ENCODE measurements at places on chromosomes 12 and 14.

DNA sequence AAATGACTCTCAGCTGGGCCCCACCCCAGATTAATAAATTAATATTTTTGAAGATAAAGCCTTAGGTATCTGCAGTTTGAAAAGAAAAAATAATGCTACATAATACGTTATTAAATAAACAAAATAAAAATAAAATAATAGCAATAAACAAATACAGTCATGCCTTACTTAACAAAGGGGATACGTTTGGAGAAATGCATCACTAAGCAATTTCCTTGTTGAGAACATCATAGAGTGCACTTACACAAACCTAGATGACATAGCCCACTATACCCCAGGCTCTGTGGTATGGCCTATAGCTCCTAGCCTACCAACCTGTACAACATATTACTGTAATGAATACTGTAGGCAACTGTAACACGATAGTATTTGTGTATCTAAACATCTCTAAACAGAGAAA, 7.1 kb upstream of the EGLN3 start:
- DNase-seq = no peak

- peak; percentile 37 for DNase-seq
Measured at GRCh38 chr14:72476657-72477499, 417.0 kb downstream of the DPF3 start.

- DNase-seq = peak; percentile 56
Measured at GRCh38 chr14:54776361-54777001, 126.1 kb downstream of the GCH1 start.

- no peak for DNase-seq
Measured at GRCh38 chr14:97106609-97107008, 309.4 kb downstream of the VRK1 start.

- no peak for DNase-seq
Measured at GRCh38 chr12:117038023-117038680, 61.1 kb downstream of the TESC start.

DNA sequence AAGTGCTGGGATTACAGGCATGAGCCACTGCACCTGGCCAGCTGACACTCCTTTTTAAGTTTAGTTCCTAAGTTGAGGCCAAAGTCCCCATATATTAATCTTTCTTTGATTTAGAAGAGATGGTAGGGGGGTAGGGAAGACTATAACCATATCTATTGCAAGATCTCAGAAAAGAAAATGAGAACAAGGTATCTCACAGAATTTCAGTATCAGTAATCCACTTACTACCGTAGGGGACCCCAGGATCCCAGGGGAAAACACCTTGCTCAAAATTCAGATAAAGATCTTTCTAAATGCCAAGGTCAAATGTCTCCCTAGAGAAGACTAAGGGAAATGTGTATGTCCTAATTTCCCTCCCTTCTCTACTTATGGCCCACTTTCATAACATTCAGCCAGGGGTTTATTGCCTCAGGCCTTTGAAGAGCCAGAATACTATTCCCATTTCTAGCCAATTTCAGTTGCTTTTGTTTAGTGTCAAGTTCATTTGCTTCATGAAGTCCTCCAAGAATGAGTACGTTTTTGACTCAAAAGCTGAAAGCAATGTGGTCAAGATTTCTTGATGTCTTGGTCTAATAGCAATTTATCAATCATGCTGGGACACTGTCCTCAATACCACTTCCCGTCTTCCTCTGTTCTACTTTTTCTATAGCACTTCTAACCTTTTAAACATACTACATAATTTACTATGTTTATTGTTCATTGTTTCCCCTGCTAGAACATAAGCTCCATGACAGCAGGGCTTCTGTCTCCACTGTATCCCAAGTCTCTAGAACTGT, 86.3 kb downstream of the DCAF5 start:
- no peak for DNase-seq

DNA sequence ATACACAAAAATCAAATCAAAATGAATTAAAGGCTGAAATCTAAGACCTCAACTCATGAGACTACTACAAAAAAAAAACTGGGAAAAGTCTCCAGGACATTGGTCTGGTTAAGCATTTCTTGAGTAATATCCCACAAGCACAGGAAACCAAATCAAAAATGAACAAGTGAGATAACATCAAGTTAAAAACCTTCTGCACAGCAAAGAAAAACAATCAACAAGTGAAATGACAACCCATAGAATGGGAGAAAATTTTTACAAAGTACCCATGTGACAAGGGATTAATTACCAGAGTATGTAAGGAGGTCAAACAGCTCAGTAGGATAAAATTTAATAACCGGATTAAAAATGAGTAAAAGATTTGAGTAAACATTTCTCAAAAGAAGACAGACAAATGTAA, 338.7 kb downstream of the SLC16A7 start:
- no peak for DNase-seq

Measured in activated naive CD8-positive, alpha-beta T cell treated with anti-CD3 and anti-CD28 coated beads, Interleukin-2, amount 50 U/mL, for 16 hours (primary cell).